Erythroblast (primary cell): ENCODE measurements at places on chromosomes 12 and 14.

- DNase-seq, result peak; percentile 47
Measured at GRCh38 chr14:58200846-58201245, 897 bp downstream of the ACTR10 start.

- no peak for DNase-seq
Measured at GRCh38 chr12:114655934-114656749, 27.8 kb downstream of the TBX3 start.

DNA sequence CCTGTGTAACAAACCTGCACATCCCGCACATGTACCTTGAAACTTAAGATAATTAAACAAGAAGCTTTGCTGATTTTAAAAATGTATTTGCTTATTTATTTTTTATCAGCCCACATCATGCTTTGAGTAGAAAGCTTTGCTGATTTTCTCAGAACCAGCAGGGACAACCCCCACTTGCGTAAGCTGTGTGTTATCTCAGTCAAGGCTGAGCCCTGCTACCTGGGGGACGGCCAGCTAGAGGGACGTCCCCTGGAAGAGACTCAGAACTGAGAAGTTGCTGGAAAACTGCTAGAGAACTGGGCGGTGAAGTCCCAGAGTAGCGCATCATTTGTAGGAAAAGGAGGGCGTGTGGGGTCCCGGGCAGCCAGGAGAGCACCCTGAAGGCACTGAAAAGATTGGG, 4.1 kb upstream of the PLEK2 start:
- DNase-seq, result peak; percentile 83

DNA sequence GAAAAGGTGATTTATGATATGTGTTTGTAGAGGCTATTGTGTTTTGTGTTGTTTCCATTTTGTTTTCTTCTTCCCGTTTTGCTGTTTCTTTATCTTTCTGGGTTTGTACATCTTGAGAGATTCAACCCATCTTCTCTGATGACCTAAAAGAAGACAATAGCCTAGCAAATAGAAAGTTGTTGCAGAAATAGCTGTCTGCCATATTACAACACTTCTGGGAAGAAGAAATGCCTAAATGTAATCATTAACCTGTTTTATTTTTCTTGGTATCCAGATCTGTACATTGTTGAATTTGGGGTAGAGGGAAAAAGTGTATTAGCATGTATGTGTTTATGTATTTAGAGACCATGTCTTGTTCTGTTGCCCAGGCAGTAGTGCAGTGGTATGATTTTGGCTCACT, 50.3 kb downstream of the SPATS2 start:
- DNase-seq, result no peak
